ENCODE measurements at places on chromosomes 5 and 9.

DNA sequence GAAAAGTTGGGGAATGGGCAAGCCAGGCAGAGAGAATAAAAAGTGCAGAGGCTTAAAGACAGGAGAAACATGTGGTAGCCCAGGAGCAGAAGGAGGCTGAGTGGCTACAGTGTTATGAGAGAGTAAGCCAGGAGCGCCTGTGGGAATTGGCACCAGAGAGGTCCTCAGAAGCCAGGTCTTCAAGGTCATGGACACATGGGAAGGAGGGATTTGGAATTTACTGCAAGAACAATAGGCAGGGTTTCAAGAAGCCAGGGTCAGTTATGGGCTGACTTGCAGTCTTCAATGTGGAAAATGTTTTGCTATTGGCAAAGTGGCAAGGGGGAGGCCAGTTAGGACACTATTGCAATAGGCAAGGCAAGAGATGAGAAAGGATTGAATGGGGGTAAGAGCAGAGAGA is 29.3 kb downstream of the ERAP1 start:
- DNase-seq = no peak

- no peak for DNase-seq
Measured at GRCh38 chr5:38188591-38188990, 69.8 kb upstream of the EGFLAM start.

GRCh38 chr5:172878933-172879752 is 45.1 kb downstream of the ERGIC1 start:
- peak; percentile 59 for DNase-seq

- DNase-seq = no peak
Measured at GRCh38 chr9:106177216-106177615, 482.9 kb downstream of the TMEM38B start.

GRCh38 chr9:127283917-127284497 is 19.4 kb downstream of the GARNL3 start:
- DNase-seq = no peak

- no peak for DNase-seq
Measured at GRCh38 chr9:112166176-112167140, 8.6 kb downstream of the SUSD1 start.

DNA sequence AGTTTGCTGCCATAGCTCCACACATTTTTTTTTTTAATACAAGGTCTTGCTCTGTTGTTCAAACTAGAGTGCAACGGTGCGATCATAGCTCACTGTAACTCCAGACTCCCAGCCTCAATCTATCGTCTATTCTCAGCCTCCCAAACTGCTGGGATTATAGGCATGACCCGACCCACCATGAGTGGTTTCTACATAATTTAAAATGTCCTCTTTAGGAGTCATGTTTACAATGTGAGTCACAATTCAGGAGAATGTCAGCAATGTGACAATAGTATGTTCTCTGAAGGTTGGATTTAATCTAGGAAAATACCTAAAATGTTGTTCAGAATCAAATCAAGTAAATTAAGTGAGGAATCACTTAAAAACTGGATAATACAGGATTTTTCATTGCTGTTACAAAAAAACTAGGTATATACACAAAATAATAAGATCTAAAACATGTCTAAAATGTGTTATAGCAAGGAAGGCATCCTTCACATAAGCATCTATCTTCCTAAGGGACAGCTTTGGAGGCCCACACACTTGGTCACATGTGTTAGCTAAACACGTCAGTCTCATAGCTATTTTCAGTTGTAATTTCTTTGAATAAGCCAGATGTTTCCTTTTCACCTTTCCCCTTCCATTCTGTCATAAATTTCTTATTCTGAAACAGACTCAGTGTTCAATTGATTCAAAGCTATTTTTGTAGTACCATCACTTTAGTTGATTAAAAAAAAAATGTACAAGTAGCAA is 30.0 kb upstream of the ELAVL2 start:
- no peak for DNase-seq

DNA sequence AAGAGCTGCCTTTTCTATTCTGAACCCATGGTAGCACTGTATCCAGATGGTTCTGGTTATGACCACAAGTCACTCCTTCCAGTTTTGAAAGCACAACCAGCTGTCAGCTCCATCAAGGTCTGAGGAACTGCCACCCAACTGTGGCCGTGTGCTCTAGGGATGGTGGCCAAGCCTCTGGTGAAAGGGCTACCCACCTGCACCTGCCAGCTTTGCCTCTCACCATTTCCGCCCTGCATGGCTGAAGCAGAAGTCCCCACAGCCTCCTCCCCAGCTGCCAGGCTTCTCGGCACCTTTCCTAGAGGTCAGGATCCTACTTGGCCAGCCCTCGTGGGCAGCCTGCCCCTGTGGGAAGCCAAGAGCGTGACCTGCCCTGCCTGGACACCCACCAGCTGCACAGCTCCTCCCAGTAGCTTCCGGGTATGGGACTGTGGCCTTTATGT is 16.8 kb downstream of the SEMA5A start:
- DNase-seq = no peak

- DNase-seq = no peak
Measured at GRCh38 chr9:85114799-85115198, 445.3 kb downstream of the NTRK2 start.

GRCh38 chr5:139390639-139391569 is 1.2 kb upstream of the MZB1 start:
- no peak for DNase-seq

DNA sequence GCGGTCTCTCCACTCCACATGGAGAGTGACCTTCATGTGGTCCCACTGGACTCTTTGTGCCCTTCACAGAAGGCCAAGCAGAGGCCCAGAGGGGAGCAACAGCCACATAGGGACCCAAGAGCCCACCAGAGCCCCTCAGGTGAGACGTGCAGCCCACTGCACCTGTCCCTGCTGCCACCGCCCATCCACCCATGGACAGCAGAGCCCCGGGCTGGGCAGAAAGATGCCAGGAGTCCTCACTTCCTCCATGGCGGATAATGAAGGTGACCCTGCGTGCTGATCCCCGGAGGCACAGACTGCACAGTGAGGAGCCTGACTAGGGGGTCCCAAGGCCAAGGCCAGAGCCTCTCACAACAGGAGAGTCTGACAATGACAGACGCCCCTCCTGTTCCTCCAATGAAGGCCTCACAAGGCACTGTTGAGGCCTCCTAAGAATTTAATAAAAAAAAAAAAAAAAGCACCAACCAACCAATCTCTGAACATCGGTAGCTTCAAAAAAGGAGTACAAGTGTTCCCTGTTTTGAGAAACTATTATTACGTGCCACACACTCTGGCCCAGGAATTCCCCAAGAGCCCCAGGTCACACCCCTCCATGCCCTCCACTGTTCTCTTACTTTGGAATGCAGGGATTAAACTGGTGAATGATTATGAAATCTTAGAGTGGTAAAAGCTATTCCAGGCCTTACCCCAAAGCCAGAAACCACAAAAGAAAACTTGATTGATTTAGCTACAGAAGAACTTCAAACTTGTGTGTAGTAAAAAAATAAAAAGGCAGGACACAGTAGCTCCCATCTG is 2.8 kb upstream of the PPP1R26 start:
- DNase-seq = no peak

GRCh38 chr5:149550594-149551226 is 529 bp downstream of the CSNK1A1 start:
- DNase-seq = no peak

GRCh38 chr9:128936171-128936865 is 11.1 kb downstream of the DOLK start:
- no peak for DNase-seq

DNA sequence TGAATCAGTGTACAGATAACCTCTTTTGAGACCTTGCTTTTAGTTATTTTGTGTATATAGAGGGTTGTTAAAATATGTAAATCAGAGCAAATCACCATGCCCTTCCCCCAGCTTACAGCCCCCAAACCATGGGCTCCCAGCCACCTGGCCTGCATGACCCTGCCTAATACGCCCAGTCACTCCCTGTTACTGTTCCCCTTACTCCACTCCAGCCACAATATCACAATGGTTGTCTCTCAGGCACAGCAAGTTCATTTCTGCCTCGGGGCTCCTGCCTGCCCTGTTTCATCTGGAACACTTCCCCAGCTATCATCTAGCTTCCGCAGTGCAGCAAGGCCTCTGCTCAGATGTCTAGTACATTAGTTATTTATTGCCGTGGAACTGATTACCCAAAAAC is 5.0 kb upstream of the CARD19 start:
- no peak for DNase-seq

- no peak for DNase-seq
Measured at GRCh38 chr9:131674425-131675421, 65.2 kb downstream of the RAPGEF1 start.

GRCh38 chr9:5580650-5581049 is 48.3 kb upstream of the RIC1 start:
- DNase-seq = no peak

GRCh38 chr9:113963017-113963620 is 87.0 kb downstream of the ZNF618 start:
- DNase-seq = no peak

- DNase-seq = no peak
Measured at GRCh38 chr9:97900103-97900737, 22.1 kb downstream of the TRMO start.

DNA sequence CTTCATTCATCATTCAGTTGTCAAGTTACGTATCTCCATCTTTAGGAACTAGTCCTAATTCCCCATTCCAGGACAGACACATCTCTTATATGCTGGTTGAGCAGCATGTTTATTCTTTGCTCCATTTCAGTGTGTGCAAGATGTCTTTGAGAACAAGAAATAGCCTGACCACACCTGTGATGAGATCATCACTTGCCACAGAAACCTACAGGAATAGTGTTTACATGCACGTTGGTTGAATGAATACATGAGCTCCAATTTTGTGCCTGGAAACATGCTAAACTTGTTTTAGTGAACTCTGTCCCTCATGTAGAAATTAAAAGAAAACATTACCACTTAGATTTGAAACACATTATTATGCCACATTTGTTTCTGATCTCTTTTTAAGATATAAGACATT is 489.1 kb downstream of the CDH18 start:
- no peak for DNase-seq

- DNase-seq = no peak
Measured at GRCh38 chr5:80747922-80748321, 93.1 kb upstream of the DHFR start.

DNA sequence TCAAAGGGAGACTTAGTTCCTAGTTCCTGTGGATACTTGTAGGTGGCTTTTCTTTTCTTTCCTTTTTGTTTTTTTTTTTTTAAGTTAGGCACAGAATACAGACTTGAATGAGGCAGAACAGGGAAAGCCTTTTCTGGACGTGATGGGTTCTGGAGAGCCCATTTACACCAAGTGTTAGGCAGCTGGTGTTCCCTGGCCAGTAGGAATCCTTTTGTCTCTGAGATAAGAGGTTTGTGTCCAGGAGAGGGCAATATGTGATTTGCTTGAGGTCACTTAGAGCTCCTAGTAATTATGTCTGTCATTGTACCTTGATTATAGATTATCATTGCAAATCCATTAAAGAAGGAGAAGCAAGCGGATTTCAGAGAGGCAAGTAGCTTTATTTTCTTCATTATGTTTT is 9.1 kb downstream of the MEGF10 start:
- DNase-seq = no peak

DNA sequence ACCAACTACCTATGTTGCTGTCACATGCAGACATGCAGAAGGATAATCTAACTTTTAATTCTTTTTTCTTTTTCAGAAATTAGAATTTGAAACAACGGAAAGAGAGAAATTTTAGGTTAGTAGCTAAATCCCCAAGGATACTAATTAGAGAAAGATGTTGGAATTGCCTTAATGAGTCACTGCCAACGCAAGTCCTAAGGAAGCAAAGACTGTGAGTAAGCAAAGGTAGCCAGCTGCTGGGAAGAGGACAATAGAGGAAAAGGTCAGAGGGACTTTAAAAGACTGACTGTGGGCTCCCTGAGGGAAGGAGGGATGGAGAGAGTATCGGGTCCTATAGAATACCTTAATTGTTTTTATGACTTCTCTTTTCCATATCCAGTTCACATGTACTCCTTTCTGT is 461.9 kb upstream of the PAPPA start:
- no peak for DNase-seq

- no peak for DNase-seq
Measured at GRCh38 chr9:104899759-104900247, 28.2 kb downstream of the ABCA1 start.

GRCh38 chr9:96437454-96437853 is 12.5 kb upstream of the HABP4 start:
- no peak for DNase-seq

DNA sequence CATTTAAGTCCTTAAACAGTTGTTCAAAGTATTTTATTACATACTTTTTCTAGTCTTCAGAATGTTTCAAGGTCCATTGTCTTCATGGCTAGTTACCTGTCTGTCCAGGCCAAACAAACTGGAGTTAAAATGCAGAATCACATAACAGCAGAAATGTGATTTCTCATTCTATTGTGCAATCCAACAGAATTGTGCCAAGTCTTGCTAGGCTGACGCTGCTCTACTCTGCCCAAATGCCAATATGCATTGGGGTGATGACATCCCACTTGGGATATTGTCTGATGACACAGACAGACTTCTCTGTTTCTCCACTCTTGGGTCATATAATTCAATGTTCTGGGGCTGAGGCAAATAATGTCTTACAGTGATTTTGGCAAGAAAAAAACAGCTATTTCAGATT is 5.2 kb upstream of the SLC22A5 start:
- DNase-seq = no peak

DNA sequence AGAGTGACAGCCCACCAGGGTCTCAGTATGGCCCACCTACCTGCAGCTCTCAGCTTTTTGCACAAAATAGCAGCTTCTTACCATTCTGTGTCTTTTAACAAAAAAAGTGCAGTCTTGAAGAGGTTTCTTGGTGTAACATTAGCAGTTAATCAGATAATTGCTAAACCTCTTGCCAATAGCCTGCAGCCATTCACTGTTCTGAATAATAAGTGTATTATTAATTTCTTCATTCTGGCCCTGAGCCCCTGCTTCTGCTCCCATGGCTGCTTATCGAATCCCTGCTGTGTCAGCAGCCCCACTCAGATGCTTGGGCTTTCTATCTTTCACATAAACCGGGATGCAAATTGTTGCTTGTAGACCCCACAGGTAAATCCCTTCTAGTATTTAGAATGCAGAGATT is 485.9 kb downstream of the CAAP1 start:
- no peak for DNase-seq

DNA sequence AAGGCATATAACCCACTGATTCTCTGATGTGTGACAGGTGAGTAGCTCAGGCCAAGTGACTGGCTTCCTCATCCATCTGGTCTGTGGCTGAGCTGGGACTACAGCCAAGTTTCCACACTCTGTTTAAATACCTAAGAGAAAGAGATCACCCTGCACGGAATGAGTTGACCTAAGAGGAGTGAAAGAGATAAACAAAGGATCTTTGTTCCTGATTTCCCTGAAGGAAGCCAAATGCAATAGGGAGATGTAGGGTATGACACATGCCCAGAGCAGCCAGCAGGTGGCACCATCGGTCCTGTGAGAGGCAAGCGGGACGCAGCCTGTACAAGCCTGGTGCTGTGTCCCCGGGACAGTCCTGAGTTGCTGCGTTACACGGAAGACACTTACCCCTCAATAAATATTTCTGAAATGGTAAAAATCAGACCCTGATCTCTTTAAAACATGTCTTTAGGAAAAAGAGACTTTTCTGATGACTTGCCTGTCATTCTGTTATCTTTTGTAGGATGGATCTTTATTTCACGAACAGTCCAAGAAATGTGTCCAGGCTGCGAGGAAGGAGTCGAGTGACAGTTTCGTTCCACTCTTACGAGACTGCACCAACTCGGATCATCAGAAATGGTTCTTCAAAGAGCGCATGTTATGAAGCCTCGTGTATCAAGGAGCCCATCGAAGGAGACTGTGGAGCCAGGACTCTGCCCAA is 41.1 kb downstream of the GALNT12 start:
- DNase-seq = peak; percentile 88

Measured in muscle of arm (tissue), 14 donors.